ENCODE measurements at places on chromosomes 7 and 10. TPM values are rescaled to one million over a fixed set of nuclear protein-coding genes. Genes with fewer than 3 reads are reported as not detected.

Gene OR2A12
- not detected for polyA plus RNA-seq

Gene CARD11
- polyA plus RNA-seq = 14.6 TPM

Gene BAZ1B
- polyA plus RNA-seq = 14.6 TPM

Gene OGDHL
- 0.19 TPM for polyA plus RNA-seq

Gene KCND2
- not detected for polyA plus RNA-seq

Gene GRM8
- not detected for polyA plus RNA-seq

Gene LIPF
- not detected for polyA plus RNA-seq

Gene CCDC172
- polyA plus RNA-seq = not detected

Gene CD36
- polyA plus RNA-seq = not detected

Gene ZNF503
- 4.6 TPM for polyA plus RNA-seq

Gene ST8SIA6
- not detected for polyA plus RNA-seq

Gene TMEM213
- polyA plus RNA-seq = not detected

Gene CHST3
- 7.9 TPM for polyA plus RNA-seq

Gene CCDC136
- 1.6 TPM for polyA plus RNA-seq

Gene PTER
- 2.1 TPM for polyA plus RNA-seq

Gene PODXL
- polyA plus RNA-seq = 0.17 TPM

Gene PVRIG
- polyA plus RNA-seq = not detected

Gene TAS2R3
- not detected for polyA plus RNA-seq

Gene EN2
- not detected for polyA plus RNA-seq

Gene TMEM184A
- 1.3 TPM for polyA plus RNA-seq

Gene GPR15LG
- polyA plus RNA-seq = not detected
